ENCODE measurements at places on chromosomes 13 and 19.
A peak's percentile ranks its signal among the peaks of the same experiment; 100 is the strongest.

- no peak for ATAC-seq
These were observed 9.8 kb downstream of the DCAF15 start for GRCh38 chr19:13961826-13962698.

DNA sequence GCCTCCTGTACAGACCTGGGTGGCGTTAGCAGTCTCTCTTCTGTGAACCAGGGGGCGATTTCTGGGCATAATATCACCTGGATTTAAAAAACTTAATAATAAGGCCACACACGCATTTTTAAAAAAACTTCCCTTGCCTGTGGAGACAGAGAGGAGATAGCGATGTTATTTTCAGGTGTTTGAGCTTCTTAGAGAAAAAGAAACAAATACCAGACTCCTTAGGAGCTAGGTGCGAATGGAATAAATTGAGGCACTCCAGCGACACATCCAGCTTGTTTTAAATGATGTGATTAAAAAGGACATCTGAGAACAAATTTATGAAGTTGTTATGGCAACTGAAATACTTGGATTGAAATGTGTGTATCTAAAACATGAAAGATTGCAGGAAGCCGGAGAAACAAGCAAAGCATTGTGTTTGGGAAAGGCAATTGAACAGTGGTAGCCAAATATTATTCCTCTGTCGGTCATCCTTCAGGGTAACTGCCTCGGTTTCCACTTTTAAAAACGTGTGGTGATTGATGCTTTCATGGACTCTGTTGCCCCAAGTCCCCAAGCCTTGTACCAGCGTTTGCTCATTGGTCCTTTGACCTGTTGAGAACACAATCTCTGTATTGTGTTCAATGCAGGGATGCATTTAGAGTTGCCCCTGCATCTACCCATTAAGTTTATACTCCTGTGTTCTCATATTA, 158.7 kb downstream of the TM9SF2 start:
- ATAC-seq = no peak

- no peak for ATAC-seq
These were observed 680.4 kb upstream of the SPRY2 start for GRCh38 chr13:81021284-81021840.

DNA sequence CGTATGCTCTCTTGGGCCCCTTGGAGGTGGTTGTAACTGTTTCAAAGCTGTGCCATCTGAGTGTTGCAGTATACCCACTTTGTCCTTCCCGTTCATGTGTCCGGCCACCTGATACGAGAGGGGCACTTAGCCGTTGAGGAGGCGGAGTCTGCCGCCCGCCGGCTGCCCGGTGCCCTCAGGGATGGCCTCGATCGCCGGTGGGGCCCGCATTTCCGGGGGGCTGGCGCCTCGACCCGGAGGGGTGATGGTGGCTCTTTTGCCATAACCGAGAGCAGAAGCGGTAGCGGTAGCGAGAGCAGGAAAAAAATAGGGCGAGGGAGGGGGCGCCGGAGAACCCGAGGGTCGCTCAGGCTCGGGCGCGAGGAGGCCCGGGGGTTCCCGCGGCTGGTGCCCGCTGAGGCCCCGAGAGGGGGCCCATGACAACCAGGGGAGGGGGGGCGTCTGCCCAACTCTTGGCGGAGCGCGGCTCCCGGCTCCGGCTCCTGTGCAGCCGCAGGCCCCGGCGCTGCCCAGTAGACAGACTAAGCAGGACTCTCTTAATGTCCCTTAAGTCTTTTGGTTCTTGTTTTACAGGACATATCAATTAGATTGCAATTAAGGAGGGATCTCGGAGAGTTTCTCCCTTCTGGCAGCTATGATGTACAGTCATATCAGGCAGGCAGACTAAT, 342.7 kb upstream of the SGCG start:
- peak; percentile 27 for ATAC-seq

DNA sequence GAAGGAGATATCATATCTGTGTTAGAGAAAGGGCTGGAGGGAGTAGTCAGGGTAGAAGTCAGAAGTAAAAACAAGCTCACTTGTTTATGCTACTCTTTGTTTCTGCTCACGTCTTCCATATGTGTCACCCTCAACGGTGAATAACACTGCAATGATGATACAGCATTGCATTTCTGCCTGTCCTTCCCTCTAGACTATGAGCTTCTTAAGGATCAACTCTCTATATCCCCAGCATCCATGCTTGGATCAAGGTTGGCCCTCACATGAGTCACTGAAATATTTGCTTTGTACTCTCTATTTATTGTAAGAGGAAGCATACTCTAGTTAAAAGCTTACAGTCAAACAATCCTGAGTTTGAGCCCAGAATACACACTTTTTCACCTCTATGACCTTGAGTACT, 406.0 kb downstream of the RFC3 start:
- ATAC-seq = no peak

DNA sequence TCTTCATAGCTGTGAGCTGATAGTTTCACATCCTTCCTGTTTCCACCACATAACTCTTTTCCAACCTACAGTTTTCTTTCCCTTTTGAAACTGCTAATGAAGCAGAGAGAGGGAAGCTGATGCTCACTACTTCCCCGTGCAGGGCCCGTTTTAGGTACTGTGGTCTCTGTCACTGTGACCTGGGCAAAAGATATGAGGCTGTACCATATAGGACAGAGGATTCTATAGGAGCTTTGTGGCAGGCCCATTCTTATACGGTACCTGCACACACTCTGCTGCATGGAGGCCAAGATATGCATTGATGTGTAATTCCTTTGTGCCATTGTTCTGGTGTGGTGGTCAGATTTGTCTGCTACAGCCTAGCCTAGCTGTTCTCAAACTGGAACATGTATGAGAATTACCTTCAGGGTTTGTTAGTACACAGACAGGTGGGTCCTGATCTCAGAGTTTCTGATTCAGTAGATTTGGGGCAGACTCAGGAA, 577.3 kb downstream of the LMO7 start:
- peak; percentile 24 for ATAC-seq

DNA sequence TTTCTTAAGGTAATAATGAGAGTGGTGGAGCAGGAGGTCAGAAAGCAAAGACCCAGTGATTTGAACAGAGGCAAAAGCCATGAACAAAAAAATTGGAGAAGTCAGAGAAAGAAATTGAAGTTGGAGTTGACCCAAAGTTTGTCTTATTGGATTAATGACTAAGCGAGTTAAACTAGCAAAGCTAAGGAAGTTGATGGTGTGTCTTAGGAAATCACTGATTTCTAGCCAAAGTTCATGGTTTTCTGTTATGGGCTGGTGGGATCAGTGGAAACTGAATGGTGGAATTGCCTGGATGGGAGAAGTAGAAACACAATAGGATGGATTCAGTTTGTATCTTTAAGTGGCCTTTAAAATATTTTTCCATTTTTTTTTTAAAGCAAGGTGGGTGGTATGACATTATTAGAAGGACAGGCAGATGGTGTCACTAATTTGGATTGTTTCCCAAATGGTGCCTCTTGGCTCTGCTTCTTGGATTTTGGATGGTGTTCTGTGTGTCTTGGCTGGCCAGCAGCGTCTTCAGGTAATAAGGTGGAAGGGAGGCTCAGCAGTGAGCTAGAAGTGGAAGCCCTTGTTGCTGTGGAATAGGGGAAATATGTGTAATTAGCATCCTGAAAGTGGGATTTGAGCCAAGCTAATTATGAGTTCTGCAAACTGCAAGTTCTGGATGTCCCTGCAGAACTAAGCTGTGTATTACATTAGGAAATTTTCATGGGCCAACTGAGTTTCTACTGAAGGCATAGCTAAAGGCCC, 302.9 kb downstream of the LMO7 start:
- ATAC-seq = no peak
